Progenitor cell of endocrine pancreas (in vitro differentiated cells): ENCODE measurements at places on chromosomes 12 and 14. TPM values are rescaled to one million over a fixed set of nuclear protein-coding genes. Genes with fewer than 3 reads are reported as not detected.
A peak's percentile ranks its signal among the peaks of the same experiment; 100 is the strongest.

Gene CD4
- total RNA-seq: 1.5 and 2.1 TPM in 2 replicates

Gene ACRBP
- total RNA-seq: 5.0 and 5.6 TPM in 2 replicates

Gene KRT6B
- not detected in 2 replicates for total RNA-seq

DNA sequence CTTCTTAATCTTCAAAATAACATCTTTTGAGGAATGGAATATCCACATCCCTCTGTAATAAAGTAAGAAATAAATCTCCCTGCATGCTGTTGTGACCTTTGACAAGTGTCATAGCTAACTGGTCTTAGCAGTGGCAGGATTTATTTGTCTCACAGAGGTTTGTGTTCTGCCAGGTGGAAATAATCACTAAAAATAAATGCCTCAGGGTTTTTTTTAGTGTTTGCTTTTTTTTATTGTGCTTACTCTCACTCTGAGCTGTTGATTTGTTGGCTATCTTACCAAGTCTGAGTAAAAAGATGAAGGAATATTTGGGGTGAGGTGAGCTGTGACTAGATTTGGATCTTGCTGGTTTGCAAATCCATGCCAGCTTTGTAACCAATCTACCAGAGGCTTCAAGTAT lies 285.4 kb downstream of the ALG10B start:
- DNase-seq: no peak

DNA sequence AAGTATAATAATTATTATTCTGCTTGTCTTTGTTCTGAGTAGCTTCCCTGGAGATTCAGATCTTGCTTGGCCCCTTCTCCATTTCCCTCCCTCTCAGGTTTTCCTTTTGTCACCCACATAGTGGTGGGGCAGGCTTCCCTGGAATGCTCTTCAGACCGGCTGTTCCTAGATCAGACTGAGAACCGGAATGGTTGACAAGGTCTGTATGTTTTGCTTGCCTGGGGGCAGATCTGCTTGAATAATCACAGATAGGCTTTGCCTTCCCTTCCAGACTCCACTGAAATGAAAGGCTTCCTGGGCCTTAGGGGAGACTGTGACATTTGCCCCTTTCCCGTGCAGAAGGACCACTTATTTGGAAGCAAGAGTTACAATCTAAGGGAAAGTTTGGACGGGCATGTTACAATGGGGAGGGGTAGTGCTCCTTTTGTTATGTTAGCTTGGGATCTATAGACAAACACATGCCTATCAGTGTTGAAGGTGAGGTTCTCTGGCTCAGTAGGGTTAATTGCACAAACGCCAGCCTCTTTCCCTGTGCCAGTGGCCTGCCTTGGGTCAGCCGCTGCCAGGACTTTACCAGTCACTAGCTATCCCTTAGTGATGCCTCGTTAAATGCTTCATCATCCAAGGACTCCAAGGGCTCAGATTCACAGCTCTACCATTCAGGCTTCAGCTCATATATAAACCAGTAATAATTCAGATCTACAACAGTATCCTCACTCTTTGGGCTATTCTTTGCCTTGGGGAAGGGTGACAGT lies 178.6 kb downstream of the SNAPC1 start:
- no peak for DNase-seq

DNA sequence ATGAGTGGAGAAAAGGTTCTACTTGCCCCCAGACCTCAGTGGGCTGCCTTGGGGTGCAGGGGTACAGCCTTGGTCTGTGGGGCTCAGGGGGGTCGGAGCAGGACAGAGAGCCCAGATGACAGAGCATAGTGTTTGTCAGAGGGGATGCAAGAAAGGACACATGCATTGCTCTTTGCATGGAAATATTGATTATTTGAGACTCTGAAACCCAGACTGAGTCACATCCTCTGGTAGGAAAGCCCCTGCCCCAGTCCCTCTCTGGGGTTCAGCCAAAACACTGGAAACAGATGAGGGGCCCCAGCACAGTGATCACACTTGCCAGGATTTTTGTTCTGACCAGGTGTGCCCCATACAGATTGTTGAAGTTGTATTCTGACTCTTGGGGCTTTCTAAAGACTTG lies 1094.4 kb downstream of the BCL11B start:
- DNase-seq: no peak

GRCh38 chr14:97930166-97930565 lies 1133.0 kb downstream of the VRK1 start:
- DNase-seq: no peak

GRCh38 chr12:5230156-5230555 lies 186.5 kb downstream of the KCNA5 start:
- DNase-seq: no peak

Gene CAPZA3
- total RNA-seq: 0.29 and 0.36 TPM in 2 replicates

DNA sequence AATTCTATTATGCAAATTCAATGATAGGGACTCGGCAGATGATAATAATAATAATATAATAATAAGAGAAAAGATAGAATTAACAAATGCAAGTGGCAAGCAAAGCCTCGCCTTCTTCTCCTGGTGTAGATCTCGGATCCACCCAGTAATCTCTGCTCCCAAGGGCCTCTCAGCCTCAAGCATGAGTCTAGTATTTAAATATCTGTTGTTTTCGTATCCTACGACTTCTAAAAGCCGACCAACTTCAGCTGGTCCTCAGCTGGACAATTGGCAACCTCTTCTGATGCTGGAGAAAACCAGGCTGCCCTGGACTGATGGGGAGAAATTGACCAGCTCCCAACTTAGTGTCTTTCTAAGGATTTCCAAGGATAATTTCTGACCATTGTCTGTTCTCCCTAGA lies 14.0 kb upstream of the MAP1LC3B2 start:
- no peak for DNase-seq

GRCh38 chr12:27780612-27781408 lies 774 bp upstream of the MANSC4 start:
- DNase-seq: peak; percentile 63

DNA sequence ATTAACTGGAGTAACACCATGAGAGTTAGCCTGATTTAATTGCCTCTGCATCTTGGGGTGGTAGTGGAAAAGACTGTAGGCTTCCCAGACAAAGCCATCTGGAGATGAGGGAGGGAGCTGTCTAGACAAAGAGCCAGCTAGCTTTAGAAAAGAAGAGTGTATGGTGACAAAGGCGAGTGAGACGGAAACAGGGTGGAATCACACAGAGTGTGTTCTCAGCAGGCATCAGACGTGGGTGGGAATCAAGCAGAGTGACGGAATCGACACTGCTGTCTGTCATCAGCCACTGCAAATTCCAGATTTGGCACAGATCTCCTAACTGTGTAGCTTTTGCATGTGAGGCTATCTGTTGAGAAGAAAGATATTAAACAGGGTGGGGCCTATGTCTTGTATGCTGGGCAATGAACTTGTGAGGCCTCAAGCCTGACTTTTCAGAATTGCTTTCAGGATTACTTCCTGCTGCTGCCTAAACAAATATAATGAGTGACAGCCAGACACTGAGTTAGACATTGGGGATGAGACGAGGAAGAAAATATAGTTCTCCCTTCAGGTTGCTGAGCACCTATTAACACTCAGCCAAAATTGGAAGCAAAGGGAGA lies 236.5 kb upstream of the GRIP1 start:
- no peak for DNase-seq

DNA sequence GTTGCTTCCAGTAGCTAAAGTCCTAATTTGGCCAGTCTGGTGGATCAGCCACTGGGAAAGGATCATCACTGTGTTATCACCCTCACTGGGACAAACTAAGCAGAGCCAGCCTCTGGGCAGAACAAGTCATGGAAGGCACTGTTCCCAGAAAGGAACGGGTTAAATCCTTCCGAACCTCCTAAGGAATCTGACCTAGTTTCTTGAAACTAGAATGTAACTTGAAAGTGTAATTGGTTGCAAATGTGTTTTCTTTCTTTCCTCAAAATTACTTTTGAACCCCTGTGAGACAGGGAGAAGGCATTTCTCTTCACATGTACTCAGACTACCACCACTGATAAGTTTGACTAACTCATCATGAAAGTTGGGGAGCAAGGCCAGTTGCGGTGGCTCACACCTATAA lies 18.7 kb upstream of the KICS2 start:
- DNase-seq: no peak

DNA sequence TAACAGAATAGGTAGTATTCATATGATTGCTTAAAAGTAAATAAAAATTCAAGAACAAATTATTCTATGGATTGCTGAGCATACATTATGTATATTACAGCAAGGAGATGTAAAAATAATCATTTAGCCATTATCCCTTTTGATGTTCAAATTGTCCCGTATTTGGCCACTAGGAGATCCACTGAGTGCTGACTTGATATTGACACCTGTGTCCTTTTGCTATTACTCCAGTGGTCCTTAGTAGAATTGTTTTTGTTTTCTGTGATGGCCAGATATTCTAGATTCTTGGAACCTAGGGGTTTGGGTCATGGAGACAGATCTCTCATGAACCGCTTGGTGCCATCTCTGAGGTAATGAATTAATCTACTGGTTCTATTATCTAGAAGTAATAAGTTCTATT lies 16.8 kb downstream of the ERO1A start:
- no peak for DNase-seq

DNA sequence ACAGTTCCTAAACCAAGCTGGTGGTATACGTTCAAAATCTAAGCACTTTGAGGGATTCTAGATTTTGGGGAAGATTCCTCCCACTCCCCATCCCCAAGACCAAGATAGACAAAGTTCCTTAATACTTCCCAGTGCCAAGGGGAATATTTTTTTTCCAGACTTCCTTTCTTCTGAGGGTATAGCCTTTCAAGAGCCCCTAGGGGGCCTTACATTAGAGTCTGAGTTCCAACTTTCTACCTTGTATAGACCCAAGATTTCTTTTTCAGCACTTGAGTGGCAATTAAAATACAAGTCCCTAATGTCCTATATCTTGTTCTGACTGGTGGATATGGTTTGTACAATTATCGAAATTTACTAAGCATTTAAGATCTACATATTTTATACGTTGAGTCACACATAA lies 28.7 kb upstream of the SOS2 start:
- DNase-seq: no peak

DNA sequence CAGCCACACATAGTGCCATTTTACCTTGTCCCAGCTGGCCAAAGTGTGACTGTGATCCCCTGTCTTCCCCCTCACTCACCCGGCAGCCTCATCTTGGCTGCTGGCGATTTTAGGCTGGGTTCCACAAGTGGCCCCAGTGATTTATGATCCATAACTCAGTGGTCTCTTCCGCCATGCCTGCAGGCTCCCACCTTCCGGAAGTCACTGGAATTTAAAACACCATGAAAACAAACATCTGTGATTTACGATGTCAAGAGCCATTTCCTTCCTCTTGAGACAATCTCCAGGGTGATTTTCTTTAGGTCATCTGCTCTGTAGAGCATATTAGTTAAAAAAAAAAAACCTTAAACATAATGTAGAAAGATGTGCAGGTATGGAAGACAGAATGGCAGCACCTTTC lies 282.3 kb downstream of the CACNA1C start:
- no peak for DNase-seq

- DNase-seq: no peak
Observed at GRCh38 chr12:44377443-44378187, 498.5 kb downstream of the NELL2 start.

DNA sequence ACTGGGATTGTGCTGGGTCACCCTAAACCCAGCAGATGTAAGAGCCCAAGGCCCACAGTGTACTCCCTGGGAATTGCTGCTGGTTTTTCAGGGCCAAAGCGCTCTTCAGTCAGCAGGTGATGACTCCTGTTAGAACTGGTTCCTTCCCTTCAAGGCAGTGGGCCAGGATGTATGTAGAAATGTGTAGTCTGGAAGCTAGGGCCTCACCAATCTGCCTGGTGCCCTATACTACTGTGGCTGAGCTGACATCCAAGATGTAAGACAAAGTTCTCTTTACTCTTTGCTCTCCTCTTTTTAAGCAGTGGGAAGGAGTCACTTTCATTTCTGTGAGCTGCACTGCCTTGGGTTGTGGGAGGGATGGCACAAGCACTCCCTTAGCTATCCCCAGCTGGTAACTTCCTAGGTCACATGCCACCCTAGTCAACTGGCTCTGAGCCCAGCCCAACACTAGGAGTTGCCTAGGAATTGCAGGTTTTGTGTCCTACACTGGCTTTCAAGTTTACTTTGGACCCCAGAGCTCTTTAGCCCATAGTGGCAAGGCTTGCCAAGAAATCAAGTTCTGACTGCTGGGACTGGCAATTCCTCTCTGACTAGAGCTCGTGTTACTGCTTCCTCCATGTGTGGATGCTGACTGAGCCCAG lies 249.2 kb downstream of the C12orf50 start:
- DNase-seq: no peak

DNA sequence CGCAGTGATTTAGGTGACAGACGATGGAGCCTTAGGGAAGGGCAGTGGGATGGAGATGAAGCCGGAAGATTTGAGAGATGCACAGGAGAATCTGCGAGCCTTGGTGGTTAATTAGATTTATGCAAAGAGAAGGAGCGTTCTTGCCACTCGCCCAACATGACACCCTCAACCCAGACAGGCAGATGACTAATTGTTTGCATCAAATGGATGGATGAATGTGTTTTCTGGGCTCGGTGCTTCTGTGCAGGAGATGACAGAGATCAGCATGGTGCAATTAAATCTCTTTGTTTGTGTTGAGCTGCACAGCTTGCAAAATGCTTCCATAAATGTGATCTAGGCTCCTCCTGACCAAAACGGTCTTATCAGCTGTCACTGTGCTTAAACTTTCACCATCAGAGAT lies 202.3 kb upstream of the PRMT8 start:
- DNase-seq: no peak

Gene MYO1A
- total RNA-seq: 1.2 and 1.6 TPM in 2 replicates

DNA sequence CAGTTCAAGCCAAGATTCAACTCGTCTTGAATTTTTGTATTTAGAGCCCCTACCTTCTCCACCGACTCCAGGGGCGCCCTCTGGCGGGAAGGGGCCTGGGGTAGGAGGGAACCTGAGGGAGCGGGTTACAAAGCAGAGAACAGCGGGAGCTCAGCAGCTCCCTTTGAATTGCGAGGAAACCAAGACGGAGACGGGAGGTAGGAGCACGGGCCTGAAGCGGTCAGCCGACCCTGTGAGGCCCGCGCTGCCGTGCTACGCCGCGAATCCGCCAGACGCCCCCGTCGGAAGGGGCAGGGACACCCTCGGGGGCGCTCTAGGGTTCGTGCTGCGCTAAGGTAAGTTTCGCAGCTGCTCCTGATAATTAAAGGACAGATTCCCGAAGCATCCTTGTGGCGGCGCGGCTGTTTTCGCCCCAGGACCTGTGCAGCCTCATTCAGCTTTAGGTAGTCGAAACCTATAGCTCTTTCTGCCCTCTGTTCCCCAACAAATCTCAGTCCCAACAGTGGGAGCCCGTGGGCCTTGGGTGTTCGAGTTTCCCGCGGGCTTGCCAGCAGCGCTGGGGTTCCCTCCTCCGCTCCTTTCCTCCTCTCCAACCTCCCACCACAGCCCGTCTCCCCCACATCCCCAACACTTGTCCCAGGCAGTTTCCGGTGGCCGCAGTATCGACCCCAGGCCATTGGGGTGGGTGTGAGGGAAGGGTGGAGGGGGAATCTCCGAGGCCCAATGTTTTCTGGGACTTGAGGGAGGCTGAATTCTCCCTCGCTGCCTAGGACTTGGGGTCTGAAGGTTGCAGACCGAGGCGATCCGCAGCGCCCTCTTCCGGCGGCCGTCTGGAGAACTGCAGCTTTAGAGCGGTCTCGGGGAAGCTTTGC lies 5.1 kb upstream of the NKX2-1 start:
- DNase-seq: peak; percentile 67
